ENCODE measurements at places on chromosomes 3 and 15.

DNA sequence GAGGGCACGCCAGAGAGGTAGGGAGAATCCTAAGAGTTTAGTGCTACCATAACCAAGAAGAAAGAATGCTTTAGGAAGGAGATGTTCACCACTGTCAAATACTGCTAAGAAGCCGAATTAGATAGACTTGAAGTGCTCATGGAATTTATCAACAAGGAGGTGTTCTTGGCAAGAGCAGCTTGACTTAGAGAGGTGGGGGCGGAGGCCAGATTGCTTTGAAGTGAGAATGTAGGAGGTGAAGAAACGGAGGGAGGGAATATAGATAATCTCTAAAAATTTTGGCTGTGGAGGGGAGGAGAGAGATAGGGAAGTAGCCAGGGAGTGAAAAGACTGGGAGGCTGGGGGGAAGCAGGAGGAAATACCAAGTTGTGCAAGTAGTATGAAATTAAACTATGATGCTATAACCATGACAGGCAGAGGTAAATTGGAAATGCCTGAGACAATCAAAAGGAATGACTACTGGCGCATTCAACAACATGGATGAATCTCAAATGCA is 35.5 kb downstream of the GADL1 start:
- DNase-seq: no peak
- no peaks in the 10 kb centered on the region for H3K27me3 ChIP-seq
- H3K4me1 ChIP-seq: no peaks in the 10 kb centered on the region
- H3K4me3 ChIP-seq: no peak overlapping the region
- H3K36me3 ChIP-seq: no peaks in the 10 kb centered on the region

DNA sequence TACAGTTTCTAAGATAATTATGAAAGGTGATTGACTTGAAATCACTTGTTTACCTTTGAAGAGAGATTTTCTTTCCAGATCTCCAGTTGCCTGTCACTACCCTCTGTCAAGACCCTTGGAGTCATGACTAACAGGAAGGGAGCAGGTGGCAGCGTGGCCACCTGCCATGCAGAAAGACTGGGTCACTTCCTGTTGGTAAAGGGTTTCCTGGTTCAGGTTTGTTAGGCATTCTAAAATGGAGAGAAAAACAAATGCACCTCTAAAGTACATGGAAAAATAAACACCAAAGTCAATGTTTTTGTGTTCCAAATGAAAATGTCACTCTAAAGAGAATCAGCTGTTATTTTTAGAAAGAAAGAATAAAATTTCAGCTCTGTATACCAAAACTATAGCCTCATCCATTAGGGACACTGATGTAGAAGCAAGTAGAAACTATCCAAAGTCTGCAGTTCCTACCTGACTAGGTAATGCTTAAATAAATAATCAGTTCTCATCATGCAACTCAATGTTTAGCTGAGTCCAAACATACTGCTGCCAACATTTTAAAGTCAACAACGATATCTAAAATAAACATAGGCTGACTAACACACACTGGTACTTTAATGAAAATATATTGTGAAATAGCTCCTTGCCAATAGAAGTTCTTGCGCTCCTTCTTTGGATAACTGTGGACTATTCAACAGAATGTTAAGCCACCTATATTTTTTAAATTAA is 23.9 kb upstream of the TM4SF1 start:
- no peak overlapping the region for H3K4me3 ChIP-seq
- DNase-seq: no peak

GRCh38 chr3:110198717-110199587 is 861.6 kb upstream of the DPPA4 start:
- H3K27me3 ChIP-seq: no peaks in the 10 kb centered on the region
- H3K4me1 ChIP-seq: no peaks in the 10 kb centered on the region

- H3K4me1 ChIP-seq: no peaks in the 10 kb centered on the region
- DNase-seq: no peak
- no peaks in the 10 kb centered on the region for H3K36me3 ChIP-seq
- no peak overlapping the region for H3K4me3 ChIP-seq
- no peak overlapping the region for H3K27ac ChIP-seq
Measured at GRCh38 chr15:48449734-48450133, 118.5 kb downstream of the DUT start.

DNA sequence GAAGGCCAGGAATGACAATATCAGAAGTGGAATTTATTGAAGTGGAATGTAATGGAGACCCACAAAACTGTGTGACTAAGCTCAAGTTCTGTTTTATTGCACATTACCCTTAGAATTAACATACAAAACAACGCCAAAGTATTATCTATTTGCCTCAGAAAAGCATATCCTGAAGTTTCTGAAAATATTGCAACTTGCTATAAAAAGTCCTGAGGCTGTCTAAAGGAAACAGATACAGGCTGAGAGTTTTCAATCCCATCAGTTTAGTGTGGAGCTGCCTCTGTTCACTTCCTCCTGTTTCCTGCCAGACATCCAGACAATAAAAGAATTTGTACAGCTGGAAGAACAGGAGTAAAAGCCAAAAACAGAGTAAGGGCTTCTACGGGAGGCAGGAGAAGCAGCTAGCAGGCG is 108.8 kb downstream of the FBN1 start:
- H3K27me3 ChIP-seq: no peaks in the 10 kb centered on the region
- H3K36me3 ChIP-seq: no peaks in the 10 kb centered on the region
- H3K4me1 ChIP-seq: no peaks in the 10 kb centered on the region
- H3K4me3 ChIP-seq: no peak overlapping the region

DNA sequence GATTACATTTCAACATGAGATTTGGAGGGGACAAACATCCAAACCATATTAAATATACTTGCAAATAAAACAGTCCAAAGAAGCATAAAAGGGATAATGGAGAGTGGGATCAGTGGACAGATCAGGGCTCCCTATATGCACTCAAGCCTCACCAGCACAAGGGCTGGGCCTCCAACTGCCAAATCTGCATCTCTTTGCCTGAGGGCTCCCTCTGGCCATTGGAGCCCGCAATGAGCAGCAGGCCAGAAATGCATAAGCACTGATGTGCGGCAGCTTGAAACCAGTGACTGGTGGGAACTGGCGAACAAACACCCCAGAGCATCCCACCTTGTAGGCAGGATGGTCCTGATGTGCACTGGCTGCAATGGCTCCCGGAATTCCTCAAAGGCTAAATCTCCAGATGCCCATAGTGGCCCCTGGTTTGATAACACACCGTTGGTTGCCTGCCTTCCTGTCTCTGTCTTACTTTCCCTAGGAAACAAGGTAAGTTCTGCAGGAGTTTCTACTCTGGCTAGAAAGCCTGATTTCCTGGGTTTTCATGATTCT is 55.9 kb upstream of the POMGNT2 start:
- H3K4me3 ChIP-seq: no peak overlapping the region
- no peaks in the 10 kb centered on the region for H3K36me3 ChIP-seq
- DNase-seq: no peak
- H3K4me1 ChIP-seq: no peaks in the 10 kb centered on the region

DNA sequence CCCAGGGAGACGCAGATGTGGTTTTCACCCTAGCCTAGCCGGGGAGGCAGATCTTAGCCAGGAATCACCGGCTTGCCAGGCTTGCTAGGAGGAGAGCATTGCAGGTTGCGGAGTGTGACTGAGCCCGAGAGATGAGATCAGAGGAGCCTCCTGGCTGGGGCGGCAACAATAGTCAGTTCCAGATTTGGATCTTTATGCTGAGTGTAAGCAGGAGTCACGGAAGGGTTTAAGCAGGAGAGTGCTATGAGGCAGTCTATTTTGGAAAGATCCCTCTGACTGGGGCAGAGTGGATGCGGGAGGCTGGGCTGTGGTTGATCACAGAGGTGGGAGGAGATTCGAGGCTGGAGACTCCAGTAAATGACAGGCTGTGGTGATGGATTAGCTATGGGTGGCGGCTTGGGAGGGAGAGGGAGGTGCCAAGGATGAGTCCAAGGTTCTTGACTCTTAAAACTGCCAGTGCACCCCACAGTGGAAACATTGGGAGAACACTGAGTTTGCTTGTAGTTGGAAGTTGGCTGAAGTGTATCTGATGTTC is 10.4 kb upstream of the BAHD1 start:
- H3K4me1 ChIP-seq: peaks cover 1% of the 10 kb centered on the region
- no peak overlapping the region for H3K27ac ChIP-seq
- no peak for DNase-seq

DNA sequence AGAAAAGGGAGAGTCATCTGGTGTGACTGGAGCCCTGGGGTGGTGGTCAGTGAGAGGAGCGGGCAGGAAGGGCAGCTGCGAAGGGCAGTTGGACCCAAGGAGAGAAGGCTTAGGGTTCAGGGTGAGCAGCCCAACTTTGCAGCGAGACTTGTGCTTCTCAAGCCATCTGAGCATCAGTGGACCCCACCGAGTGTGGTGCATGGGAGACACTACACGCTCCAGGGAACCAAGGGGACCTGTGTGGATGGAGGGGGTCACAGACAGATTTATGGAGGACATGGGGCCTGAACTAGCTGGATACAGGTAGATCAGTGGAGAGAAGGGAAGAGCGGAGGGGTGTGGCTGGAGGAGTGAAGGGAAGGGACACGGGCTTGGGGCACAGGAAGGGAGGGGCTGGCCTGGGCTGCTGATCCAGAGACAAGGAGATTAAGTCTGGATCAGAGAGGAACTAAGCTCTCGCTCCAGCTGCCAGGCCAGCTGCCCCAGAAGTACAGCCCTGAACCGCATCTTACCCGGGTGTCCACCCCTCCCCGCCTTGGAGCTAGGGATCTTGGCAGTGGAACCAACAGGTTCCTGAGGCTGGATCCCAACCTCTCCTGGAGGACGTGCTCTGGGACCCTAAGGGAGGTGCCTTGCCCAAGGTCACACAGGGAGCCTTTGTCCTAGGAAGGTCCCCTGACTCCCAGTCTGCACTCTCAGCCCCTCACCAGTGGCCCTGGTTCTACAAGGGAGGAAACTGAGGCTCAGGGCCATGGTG is 120.5 kb downstream of the CORO2B start:
- H3K27ac ChIP-seq: no peak overlapping the region
- no peaks in the 10 kb centered on the region for H3K27me3 ChIP-seq
- peak; percentile 58 for DNase-seq
- H3K4me3 ChIP-seq: no peak overlapping the region

DNA sequence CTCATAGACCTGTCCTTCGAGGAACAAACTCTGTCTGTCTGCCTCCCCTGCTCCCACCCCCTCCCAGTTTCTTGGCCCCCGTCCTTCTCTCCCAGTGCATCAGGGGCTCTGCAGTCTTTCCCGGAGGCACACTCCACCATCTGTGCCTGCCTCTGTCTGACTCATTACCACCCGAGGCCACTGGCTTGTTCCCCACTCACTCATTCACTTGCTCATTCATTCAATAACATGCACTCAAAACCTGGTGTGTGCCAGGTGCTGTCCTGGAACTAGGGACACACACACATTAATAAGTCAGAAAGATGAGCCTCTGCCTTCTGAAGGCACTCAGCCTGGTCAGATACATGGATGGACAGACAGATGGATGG is 12.4 kb downstream of the AMIGO3 start:
- no peaks in the 10 kb centered on the region for H3K4me1 ChIP-seq
- H3K27me3 ChIP-seq: no peaks in the 10 kb centered on the region
- H3K4me3 ChIP-seq: no peak overlapping the region
- H3K27ac ChIP-seq: no peak overlapping the region
- no peak for DNase-seq

DNA sequence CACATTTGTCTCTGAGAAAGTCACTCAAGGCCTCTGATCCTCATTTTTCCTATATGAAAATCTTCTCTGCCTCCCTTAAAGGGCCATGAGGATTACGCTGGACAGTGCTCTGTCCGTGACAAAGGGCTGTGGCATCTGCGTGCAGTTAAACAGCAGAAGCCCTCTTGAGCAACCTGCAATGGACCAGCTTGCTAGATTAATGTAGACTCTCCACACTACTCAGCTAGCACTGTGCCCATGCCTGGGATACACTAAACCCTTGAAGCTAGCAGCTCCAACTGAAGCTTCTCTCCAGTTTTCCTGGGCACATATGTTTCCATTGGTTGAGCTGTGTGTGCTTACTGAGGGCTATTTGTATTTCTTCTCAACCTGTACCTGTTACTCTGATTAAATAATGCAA is 303.8 kb downstream of the RPLP1 start:
- H3K4me1 ChIP-seq: peaks cover 7% of the 10 kb centered on the region
- H3K4me3 ChIP-seq: no peak overlapping the region
- DNase-seq: no peak

DNA sequence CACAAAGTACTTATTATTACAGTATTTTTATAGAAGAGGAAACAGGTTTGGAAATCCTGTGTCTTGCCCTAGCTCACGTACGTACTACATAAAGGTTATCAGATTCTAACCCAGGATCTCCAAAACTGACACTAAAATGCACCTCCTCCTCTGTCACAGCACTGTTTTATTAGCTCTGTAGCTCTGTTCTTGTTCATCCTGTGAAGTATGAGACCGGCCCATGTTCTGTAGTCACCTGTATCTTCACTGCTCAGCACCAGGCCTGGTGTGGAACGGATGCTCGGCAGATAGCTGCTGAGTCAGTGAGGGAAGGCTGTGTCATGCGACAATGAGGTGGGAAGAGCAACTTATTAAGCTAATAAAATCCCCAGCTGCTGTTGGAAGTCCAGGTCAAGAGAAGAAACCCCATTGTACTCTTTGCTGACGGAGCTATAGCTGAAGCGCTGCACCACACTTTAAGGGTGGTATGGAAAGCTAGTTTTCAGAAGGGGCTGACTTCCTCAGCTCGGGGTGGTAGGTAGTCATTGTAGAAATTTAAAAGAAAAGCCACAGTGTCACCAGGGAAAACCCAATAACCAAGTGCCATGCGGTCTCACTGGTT is 22.8 kb downstream of the BCL2A1 start:
- H3K27ac ChIP-seq: no peak overlapping the region
- DNase-seq: no peak
- no peaks in the 10 kb centered on the region for H3K27me3 ChIP-seq
- no peak overlapping the region for H3K4me3 ChIP-seq

- DNase-seq: no peak
- H3K27me3 ChIP-seq: no peaks in the 10 kb centered on the region
- no peaks in the 10 kb centered on the region for H3K4me1 ChIP-seq
Measured at GRCh38 chr3:51441282-51442030, 50.4 kb downstream of the RBM15B start.

DNA sequence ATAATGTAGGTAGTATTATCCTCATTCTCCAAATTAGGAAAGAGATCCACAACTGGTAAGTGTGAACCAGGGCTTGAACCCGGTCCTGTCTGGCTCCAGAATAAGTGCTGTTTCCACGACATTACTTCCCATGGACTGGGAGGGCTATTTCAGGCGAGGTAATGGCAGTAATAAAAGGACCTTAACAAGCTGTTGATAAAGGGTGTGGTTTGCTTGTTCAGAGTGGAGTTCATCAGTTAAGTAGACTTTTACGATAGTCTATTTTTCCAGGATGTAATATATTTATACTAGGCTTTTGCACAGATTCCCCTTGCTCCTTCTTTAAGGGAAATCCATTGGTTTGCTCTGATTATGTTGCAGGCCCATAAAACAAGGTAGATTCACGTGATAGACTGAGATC is 88.4 kb upstream of the TNFAIP8L3 start:
- no peak overlapping the region for H3K4me3 ChIP-seq
- H3K27ac ChIP-seq: no peak overlapping the region
- H3K4me1 ChIP-seq: no peaks in the 10 kb centered on the region

GRCh38 chr15:34275154-34275553 is 50.3 kb downstream of the EMC4 start:
- no peak overlapping the region for H3K4me3 ChIP-seq
- H3K27me3 ChIP-seq: no peaks in the 10 kb centered on the region
- H3K27ac ChIP-seq: no peak overlapping the region
- H3K4me1 ChIP-seq: no peaks in the 10 kb centered on the region

- no peak overlapping the region for H3K4me3 ChIP-seq
- H3K27me3 ChIP-seq: no peaks in the 10 kb centered on the region
- DNase-seq: no peak
- H3K36me3 ChIP-seq: no peaks in the 10 kb centered on the region
- no peaks in the 10 kb centered on the region for H3K4me1 ChIP-seq
- no peak overlapping the region for H3K27ac ChIP-seq
Measured at GRCh38 chr3:189563853-189564563, 67.2 kb upstream of the TP63 start.

- H3K27me3 ChIP-seq: no peaks in the 10 kb centered on the region
- H3K4me1 ChIP-seq: no peaks in the 10 kb centered on the region
- DNase-seq: no peak
- peaks cover 6% of the 10 kb centered on the region for H3K36me3 ChIP-seq
- H3K4me3 ChIP-seq: no peak overlapping the region
Measured at GRCh38 chr3:15223685-15224572, 17.9 kb downstream of the CAPN7 start.

Data from neural progenitor cell (in vitro differentiated cells).